Hematopoietic multipotent progenitor cell treated with erythropoietin and hydrocortisone succinate and interleukin-3 and kit ligand, for 17 days (in vitro differentiated cells): ENCODE measurements at places on chromosomes 5 and 9.

GRCh38 chr9:107269681-107270080 is 13.4 kb upstream of the RAD23B start:
- no peak for DNase-seq

DNA sequence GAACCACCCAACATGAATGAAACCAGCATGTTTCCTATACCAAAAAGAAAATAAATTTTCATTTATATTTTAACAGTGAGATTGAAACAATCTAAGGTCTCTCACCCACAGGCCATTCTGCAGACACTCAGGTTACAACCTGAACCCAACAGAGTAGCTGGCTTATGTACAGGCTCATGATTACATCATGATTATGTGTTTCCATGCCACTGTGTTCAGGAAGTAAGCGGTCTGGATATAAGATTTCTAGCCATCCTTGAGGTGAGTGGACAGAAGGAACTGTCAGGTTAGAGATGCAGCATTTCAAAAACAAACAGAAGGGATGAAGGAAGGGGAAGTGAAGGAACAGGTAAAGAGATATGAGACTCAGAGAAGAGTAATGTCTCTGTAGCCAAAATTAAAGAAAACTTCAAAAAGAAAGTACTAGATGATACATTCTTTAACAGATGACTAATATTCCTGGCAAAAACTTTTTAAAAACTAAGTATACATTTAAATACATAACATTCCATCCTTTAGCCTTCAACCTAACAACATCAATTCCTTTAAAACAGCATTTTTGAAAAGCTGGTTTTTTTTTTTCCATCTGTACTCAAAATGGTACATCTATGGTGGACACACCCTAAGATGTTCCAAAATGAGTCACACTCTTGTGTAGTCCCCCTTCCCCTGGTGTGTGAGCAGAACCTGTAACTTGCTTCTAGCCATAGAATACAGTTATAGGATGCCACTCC is 119.8 kb downstream of the LPAR1 start:
- DNase-seq, result no peak

GRCh38 chr9:4237748-4238511 is 61.9 kb downstream of the GLIS3 start:
- no peak for DNase-seq

DNA sequence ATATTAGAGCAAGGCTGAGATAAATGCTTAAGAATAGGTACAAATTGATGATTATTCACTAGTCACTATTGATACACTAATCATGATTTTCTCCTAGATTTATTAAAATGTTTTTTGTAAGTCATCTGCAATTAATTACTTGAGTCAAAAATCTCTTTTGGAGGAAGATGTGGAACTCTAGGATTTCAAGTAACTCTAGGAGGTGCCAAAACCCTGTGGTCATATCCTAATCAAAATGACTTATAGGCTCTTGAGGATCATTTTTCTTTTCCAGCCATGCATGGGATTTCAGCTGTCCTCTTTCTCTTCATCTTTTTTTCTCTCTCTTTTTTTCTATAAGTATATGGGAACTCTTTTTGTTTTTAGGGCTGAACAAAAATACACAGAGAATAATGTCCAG is 141.8 kb upstream of the CD180 start:
- no peak for DNase-seq

- peak; percentile 74 for DNase-seq
Observed at GRCh38 chr5:132489871-132490483, 596 bp downstream of the IRF1 start.

DNA sequence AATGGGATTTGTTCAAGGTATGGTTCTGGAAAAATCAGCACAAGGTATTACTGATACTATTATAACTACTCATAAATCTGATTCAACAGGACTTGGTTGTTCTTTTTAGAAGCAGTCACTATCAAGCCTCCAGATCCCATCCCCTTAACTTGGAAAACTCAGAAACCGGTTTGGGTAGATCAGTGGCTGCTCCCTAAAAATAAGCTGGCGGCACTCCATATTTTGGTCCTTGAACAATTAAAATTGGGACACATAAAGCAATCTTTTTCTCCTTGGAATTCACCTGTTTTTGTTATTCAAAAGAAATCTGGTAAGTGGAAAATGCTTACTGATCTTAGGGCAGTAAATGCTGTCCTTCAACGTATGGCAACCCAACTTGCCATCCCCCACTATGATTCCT is 104.2 kb downstream of the SYK start:
- DNase-seq, result no peak

- DNase-seq, result no peak
Observed at GRCh38 chr5:1515311-1515920, 8.3 kb downstream of the LPCAT1 start.

GRCh38 chr5:113808956-113809355 is 295.5 kb downstream of the YTHDC2 start:
- no peak for DNase-seq

GRCh38 chr5:6518298-6519057 is 69.8 kb downstream of the UBE2QL1 start:
- no peak for DNase-seq

DNA sequence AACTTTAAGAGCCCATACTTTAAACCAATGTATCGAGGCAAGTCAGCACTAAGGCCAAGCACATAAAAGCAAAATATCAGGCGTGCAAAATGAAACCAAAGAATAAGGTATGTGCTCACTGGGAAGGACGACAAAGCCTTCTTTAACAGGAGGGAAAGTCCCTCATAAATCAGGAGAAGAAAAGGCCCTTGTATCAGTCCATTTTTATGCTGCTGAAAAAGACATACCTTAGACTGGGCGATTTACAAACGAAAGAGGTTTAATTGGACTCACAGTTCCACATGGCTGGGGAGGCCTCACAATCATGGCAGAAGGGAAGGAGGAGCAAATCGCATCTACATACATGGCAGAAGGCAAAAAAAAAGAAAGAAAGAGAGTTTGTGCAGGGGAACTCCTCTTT is 68.9 kb downstream of the UBE2QL1 start:
- no peak for DNase-seq

GRCh38 chr9:69466151-69466550 is 141.1 kb downstream of the ENTREP1 start:
- DNase-seq, result no peak

DNA sequence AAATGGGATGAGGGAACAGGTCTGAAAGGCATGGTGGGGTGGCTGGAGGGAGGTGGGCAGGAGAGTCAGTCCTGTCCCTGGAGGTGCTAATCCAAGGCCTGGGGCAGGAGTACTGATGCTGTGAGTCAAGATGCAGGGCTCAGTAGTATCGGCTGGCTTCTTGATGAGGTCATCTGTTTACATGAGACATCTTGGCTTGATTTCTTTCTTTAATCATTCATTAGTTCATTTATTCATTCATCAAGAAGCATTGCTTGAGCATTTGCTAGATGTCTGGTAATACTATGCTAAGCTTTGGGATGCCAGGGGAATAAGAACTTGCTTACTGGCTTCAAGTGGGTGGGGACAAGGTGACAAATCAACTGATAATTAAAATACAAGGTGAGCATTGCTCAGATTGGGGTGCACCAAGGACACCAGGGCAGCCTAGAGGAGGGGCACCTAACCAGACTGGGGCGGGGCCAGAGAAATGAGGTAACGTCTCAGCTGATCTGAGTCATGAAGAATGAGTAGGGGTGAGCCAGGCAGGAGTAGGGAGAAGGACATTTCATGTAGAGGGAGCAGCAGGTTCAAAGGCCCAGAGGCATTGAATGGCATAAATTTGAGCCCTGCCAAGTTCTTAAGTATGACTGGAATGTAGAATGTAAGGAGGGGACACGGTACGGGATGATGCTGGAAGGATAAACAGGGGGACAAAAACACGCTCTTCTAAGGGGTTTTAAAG is 88.8 kb downstream of the EGFLAM start:
- no peak for DNase-seq

DNA sequence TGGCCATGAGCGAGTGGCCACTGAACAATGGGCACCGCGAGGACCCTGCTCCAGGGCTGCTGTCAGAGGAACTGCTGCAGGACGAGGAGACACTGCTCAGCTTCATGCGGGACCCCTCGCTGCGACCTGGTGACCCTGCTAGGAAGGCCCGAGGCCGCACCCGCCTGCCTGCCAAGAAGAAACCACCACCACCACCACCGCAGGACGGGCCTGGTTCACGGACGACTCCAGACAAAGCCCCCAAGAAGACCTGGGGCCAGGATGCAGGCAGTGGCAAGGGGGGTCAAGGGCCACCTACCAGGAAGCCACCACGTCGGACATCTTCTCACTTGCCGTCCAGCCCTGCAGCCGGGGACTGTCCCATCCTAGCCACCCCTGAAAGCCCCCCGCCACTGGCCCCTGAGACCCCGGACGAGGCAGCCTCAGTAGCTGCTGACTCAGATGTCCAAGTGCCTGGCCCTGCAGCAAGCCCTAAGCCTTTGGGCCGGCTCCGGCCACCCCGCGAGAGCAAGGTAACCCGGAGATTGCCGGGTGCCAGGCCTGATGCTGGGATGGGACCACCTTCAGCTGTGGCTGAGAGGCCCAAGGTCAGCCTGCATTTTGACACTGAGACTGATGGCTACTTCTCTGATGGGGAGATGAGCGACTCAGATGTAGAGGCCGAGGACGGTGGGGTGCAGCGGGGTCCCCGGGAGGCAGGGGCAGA is 53.3 kb downstream of the JADE2 start:
- no peak for DNase-seq

DNA sequence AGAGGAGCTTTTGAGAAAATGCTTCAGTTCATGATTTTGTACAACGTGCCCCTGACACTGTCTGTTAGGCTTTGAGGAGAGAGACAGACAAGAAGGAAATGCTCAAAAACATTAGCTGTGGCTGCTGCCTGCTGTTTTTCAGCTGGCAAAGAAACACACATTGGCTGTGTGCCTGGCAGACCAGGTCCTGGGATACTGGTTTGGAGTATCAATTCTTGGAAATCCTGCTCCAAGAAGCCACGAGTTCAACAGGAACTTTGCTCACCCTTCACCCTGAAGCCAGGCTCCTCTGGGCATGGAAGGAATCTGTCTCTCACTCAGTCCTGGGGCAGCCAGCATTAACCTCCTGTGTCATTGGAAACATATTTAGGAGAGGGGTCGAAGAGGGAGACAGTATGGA is 245.5 kb downstream of the AUH start:
- no peak for DNase-seq

- DNase-seq, result no peak
Observed at GRCh38 chr9:37328556-37329227, 93.8 kb upstream of the GRHPR start.

- no peak for DNase-seq
Observed at GRCh38 chr9:123064716-123065115, 31.2 kb downstream of the GPR21 start.

GRCh38 chr5:95846554-95847260 is 24.2 kb upstream of the GLRX start:
- peak; percentile 87 for DNase-seq

GRCh38 chr9:93156475-93157008 is 22.5 kb upstream of the NINJ1 start:
- no peak for DNase-seq

DNA sequence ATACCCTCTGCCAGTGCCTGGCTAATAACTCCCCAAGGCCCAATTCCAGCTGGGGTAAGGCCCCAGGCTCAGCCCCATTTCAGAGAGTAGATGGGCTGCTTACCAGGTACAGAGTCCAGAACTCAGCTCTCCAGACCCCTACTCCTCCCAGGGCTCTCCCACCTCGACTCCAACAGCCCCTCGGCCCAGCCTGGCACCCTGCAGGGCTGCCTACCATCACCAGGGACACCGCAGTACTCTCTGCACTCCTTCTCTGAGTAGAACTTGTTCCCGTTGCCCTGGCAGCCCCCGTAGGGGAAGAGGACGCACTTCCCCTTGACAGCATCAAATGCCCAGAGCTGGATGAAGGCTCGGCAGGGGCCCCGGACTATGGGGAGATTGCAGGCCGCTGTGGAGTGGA is 17.4 kb downstream of the AMBP start:
- no peak for DNase-seq

DNA sequence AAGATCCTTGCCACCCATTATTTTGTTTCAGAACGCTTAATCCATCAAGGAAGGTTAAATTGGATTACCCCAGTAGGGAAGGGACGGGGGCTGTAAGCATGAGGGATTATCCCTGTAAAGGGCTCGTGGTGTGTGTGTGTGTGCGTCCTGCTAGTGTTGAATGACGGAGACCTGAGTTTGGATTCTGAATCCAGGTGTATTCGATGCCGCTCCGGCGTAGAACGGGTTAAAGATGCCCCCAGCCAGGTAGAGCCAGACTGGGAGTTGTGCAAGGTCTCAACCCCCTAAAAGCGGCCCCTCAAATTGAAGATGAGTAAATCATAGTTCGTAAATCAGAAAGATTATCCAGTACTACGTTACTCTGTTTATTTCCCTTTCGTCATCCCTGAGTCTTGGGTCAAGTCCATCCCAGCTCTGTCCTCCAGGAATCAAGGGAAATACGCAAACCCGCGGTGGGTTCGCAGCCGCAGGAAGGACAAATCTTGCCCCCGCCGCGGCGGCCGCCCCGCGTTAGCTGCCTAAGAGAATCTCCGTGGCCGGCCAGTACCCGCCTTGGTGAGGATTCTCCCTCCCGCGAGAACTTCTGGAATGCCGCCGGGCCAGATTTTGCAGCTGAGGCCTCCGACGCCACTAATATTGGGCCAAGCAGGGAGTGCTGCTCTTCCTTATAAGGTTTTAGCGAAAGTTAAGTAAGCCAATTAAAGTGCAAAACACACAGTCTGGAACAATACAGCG is 586 bp upstream of the MTAP start:
- no peak for DNase-seq

DNA sequence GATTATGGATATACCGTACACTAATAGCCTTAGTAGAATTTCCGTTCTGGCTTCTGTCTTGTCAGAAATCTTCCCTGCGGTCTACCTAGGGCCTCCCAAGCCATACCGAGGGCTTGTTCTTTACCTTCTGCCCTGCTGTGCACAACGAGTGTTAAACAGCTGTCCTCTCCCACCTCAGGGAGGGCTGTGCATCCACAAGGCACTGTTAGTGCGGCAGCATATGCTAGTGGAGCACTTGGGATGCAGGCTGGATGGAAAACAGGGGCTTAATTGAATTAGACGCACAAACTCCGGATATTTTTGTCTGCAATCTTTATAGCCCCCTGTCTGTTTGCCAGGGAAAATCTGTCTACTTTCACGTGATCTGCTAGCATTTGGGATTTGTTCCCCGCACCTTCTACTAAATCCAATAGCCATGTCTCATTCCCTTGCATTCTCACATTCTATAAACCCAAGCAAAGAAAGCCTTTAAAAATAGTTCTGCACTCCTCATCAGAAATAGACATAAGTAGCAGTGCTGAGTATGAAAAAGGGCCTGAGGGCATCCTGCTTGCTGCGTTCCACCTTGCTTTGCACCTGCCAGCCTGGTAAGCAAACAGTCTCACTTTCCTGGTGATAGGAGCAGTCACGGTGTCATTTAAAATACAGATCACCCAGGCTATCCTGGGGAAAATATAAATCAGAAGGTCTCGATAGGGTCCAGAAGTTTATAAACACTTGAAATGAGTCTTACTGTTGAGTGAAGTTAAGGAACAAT is 382.6 kb downstream of the RASEF start:
- DNase-seq, result no peak

DNA sequence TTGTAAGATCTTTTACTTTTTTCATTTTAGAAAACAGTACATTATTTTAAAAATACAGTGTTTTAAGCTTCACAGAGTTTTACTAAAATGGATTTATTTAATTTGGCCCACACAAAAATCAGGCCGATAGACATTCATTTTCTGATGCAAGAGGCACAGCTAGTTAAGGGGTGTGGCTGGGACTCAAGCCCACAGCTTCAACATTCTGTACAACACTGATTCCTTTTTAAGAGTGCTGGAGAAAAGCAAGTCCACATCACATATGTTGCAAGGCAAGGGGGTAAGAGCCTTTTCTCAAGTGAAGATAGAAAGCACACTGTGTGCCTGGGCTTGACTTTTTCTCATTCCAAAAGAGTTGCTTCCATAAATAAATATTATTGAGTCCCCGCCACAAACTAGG is 195.9 kb downstream of the RFK start:
- DNase-seq, result no peak
